ENCODE measurements at places on chromosomes 13 and 19. TPM values are rescaled to one million over a fixed set of nuclear protein-coding genes. Genes with fewer than 3 reads are reported as not detected.

DNA sequence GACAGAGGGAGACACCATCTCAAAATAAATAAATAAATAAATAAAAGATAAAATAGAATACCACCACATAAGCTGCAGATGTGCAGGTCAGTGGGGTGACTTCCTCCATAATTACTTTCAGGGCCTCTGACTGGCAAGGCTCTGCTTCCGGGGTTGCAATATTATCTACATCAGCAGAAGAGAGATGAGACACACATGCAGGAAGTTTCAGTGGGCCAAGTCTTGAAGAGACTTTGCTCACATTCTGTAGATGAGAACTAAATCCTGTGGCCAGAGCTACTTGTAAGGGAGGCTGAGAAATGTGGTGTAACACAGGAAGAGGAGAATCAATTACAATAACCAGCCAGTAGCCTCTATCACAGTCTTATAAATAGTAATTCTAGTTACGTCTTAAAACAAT, 89.9 kb upstream of the MAB21L1 start:
- H3K36me3 ChIP-seq = no peaks in the 10 kb centered on the region
- DNase-seq = no peak
- no peaks in the 10 kb centered on the region for H3K27me3 ChIP-seq
- H3K4me3 ChIP-seq = no peak overlapping the region
- H3K4me1 ChIP-seq = no peaks in the 10 kb centered on the region

DNA sequence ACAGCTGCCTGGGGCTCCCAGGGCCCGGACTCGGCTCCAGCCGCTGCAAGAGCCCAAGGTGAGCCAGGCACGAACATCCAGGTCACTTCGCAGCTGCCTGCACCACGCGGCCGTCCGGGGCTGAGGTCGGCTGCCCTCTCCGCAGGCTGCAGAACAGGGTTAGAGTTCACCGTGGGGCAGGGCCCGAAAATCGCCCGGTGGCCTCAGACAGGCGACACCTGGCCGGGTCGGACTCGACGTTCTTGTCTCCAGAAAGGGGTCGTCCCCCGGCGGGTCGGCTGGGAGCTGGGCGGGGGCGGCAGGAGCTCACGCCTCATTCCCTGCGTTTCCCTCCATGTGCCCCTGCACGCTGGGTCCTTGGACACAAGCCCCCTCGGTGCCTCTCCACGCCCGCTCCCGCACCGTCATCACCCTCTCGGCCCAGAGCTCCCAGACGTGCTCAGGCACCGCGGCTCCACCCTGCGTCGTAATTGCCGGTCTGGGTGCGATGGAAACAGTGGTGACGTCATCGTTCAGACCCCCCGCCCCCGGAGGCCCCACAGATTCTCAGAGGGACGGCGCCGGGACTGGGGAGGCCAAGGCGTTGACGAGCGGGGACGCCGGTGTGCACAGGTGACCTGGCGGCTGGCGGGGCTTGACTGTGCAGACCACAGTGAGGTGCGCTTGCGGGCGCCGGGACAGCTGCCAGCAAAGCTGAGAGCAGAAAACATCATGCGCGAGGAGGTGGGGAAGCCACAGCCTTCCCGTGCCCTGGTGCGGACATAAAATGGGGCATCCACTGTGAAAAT, 4.0 kb upstream of the GRIN3B start:
- no peaks in the 10 kb centered on the region for H3K36me3 ChIP-seq
- no peak overlapping the region for H3K27ac ChIP-seq
- peaks cover 27% of the 10 kb centered on the region for H3K27me3 ChIP-seq
- peak overlapping the region; percentile 41 for H3K4me3 ChIP-seq
- no peaks in the 10 kb centered on the region for H3K4me1 ChIP-seq

DNA sequence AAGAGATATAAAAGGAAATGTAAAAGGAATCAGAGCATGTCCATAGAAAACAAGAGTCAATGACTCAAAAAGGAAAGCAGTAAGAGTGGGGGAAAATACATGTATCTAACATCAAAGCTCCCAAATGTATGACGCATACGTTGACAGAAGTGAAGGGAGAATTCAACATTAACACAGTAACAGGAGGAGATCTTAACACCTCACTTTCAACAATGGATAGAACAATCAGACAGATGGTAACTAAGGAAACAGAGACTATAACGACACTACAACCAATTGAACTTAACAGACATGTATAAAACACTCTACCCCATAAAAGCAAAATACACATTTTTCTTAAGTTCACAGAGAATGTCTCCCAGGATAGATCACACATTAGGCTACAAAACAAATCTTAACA, 774.8 kb upstream of the ARGLU1 start:
- DNase-seq = no peak
- H3K27me3 ChIP-seq = no peaks in the 10 kb centered on the region
- H3K4me3 ChIP-seq = no peak overlapping the region
- H3K27ac ChIP-seq = no peak overlapping the region

DNA sequence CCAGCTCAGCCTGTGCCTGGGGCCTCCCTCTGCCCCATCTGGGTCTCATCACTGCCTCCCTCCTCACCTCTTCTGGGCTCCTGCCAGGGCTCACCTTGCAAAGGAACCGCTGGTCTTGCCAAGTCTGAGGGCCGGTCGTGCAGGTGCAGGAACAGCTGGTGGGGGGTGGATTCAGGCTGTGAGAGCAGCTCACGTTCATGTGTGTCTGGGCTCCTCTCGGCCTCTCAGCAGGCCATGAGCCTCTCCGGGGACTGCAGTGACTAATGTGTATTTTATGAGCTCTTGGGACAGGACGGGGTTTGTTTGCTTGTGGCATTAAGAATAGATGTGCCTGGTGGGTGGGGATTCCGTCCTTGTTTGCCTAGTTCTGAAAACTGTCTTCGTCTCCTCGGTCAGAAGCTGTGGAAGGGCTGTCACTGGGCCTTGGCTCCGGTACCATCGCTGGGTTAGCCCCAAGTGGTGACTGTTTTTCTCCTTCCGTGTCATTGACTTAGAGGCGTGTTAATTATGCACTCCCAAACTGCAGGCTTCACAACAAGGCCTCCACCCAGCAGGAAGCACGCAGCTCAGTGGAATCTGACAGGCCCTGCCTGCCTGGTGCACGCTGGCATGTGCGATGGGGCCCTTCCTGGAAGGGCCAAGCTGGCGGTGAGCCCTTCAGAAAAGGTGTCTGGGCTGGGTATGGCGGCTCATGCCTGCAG, 77.6 kb downstream of the KDM4B start:
- peaks cover 6% of the 10 kb centered on the region for H3K36me3 ChIP-seq
- H3K4me3 ChIP-seq = no peak overlapping the region
- peaks cover 33% of the 10 kb centered on the region for H3K4me1 ChIP-seq
- H3K27me3 ChIP-seq = no peaks in the 10 kb centered on the region

DNA sequence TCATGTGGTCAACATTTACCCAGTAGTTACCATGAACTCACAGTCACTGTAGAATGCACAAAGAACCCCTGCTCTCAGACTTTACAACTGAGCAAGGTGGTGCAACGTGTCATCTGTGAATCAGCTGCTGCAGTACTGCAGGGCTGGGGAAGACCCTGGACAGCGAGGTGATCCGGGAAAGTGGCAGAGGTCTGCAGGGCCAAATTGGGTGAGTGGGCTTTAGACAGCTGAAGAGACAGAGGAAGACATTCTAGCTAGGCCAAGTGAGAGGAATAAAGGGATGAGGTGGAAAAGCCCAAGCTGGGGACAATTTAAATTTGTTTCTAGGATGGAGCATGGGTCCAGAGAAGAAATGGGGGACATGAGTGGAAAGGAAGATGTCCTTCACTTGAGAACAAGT, 270.5 kb downstream of the DCLK1 start:
- H3K27ac ChIP-seq = no peak overlapping the region
- DNase-seq = no peak
- H3K36me3 ChIP-seq = no peaks in the 10 kb centered on the region
- H3K4me3 ChIP-seq = no peak overlapping the region
- H3K4me1 ChIP-seq = peaks cover 14% of the 10 kb centered on the region
- H3K27me3 ChIP-seq = no peaks in the 10 kb centered on the region

CEACAM7 gene
- polyA plus RNA-seq = not detected

DNA sequence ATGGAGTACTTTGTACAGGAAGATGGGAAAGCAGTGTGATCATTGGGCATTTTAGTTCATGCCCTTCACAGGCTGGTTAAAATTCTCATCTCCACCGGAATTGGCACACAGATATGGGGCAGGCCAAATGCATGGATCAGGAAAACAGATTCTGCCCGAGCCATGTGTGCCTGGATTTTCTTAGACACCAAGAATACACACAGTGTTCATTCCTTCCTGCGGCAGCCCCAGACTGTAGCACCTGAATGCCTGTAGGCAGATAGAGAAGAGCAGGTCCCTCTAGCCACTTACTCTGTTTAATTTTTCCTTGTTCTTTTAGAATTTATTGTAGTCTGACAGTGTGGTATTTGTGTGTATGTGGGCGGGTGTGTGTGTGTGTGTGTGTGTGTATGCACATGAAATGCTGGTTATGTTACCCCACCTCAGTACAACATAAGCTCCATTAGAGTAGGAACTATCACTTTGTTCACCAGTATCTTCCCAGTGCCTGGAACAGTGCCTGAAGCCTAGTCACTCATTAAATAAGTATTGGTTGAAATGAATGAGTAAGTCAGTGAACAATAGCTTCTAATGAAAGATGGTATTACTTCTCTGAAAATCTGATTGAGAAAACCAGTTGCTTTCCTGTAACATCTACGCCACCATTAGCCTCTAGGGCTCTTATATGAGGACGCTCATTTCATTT, 41.7 kb downstream of the FRY start:
- H3K36me3 ChIP-seq = no peaks in the 10 kb centered on the region
- H3K4me1 ChIP-seq = no peaks in the 10 kb centered on the region
- H3K27ac ChIP-seq = no peak overlapping the region
- no peak for DNase-seq
- no peaks in the 10 kb centered on the region for H3K27me3 ChIP-seq
- no peak overlapping the region for H3K4me3 ChIP-seq

DNA sequence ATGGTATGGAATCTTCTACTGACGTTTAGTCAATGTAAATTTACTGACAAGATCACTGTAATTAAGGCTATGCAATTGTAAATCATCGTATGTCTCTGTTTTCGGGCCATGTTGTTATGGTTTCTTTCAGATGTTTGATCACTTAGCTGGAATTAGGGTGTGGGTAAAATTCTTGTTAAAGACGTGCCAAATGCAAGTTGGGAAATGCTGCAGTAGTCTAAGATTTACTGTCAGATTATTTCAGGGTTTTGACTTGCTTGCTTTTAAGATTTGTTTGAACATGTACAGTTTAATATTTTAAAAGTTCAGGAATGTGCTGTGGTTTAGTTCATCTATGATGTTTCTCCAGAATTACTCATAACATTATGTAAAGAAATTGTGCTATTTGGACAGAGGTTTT, 10.8 kb downstream of the NDFIP2 start:
- DNase-seq = peak; percentile 80
- H3K36me3 ChIP-seq = no peaks in the 10 kb centered on the region
- no peaks in the 10 kb centered on the region for H3K27me3 ChIP-seq
- peak overlapping the region; percentile 89 for H3K27ac ChIP-seq

- peaks cover 16% of the 10 kb centered on the region for H3K4me1 ChIP-seq
- peak overlapping the region; percentile 74 for H3K27ac ChIP-seq
- no peaks in the 10 kb centered on the region for H3K27me3 ChIP-seq
- H3K36me3 ChIP-seq = no peaks in the 10 kb centered on the region
- H3K4me3 ChIP-seq = no peak overlapping the region
- DNase-seq = peak; percentile 94
Measured at GRCh38 chr13:41588899-41589298, 131.5 kb downstream of the RGCC start.

DNA sequence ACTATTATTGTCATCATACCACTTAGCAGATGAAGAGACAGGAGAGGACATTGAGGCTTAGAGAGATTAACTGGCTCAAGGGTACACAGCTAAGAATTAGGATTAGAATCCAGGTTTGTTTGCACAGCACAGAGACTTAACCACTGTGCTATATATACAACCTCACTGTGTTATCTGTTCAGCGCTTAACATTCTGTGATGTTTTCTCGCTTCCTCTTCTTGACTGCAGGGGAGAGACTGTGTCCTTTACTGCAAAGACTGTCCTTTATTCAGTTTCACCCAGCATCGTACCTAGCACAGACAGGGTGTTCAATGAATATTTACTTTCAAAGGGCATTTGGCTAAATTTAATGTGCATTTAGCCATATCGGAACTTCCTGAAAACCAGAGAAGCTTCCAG, 54.9 kb upstream of the PCDH8 start:
- H3K27me3 ChIP-seq = peaks cover 12% of the 10 kb centered on the region
- H3K4me1 ChIP-seq = no peaks in the 10 kb centered on the region
- DNase-seq = no peak
- no peaks in the 10 kb centered on the region for H3K36me3 ChIP-seq

CACNA1A gene
- polyA plus RNA-seq = 2.3 TPM

- no peak overlapping the region for H3K4me3 ChIP-seq
- no peaks in the 10 kb centered on the region for H3K36me3 ChIP-seq
- DNase-seq = no peak
- H3K27ac ChIP-seq = no peak overlapping the region
- peaks cover 70% of the 10 kb centered on the region for H3K27me3 ChIP-seq
Measured at GRCh38 chr13:45851956-45852355, 403 bp upstream of the SIAH3 start.

GRCh38 chr19:47973529-47973928, 18.4 kb downstream of the BSPH1 start:
- H3K36me3 ChIP-seq = no peaks in the 10 kb centered on the region
- no peak for DNase-seq
- H3K4me3 ChIP-seq = no peak overlapping the region
- peaks cover 14% of the 10 kb centered on the region for H3K27me3 ChIP-seq

RGL3 gene
- polyA plus RNA-seq = 0.43 TPM

OLFM4 gene
- not detected for polyA plus RNA-seq

SLAIN1 gene
- polyA plus RNA-seq = not detected

All from GM23248 (cell line).